ENCODE measurements at places on chromosomes 13 and 19.

- DNase-seq, result no peak
Measured at GRCh38 chr19:51531349-51532315, at the start of gene SIGLEC6. TSS of gene SIGLEC6 (minus strand) at chr19:51531670. CDS start at chr19:51531648, 22 bp downstream.

- peak; percentile 29 for DNase-seq
Measured at GRCh38 chr13:19838865-19839275, 24.6 kb downstream of the ZMYM5 start.

DNA sequence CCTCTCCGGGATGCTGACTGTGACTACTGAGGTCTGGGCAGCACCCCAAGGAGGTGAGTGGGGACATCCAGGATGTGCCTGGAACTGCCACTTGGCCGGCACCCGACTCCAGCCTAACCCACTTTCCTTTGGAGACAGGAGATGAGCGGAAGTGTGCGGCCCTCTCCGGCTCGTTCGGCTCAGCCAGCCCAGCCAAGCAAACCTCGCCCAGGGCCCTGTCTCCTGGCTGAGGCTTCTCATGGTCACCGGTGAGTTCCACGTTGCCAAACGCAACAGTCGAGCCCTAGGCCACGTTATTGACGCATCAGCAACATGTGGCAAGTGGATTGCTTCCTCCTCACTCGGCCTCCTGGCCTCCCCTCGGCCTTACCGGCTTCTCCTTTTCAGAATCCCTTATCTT, 5.5 kb downstream of the SLC7A10 start:
- no peak for DNase-seq

DNA sequence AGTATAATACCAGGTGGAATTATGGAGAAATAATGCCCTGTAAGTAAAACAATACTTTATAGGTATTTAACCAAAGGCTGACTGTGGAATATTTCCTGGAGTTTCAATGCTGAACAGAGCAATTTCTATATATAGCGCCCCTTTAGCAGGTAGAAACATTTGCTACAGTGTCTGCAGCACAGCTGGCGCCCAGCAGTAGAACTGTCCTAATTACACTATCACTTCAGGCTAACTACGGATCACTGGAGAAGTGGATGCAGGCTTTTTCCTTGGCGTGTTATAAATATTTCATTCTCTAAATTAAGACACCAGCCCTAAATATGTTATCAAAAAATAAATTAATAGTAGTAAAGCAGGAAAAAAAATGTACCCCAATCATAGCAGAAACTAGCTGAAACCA, 3.1 kb downstream of the SHISA2 start:
- DNase-seq, result no peak

DNA sequence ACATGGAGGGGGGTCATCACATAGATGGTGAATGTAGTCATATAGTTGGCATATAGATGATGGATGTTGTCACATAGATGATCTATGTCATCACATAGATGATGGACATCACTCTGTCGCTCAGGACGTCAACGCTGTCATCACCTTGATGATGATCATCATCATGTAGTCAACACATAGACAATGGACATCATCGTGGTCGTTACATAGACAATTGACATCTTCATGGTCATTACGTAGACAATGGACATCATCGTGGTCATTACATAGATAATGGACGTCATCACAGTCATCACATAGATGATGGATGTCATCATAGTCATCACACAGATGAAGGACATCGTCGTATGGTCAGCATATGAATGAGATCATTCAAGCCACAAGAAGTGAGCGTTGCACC, 28.6 kb upstream of the SLC15A1 start:
- DNase-seq, result no peak

All from AG04450 (cell line).